ENCODE measurements at places on chromosomes 16 and 17.

DNA sequence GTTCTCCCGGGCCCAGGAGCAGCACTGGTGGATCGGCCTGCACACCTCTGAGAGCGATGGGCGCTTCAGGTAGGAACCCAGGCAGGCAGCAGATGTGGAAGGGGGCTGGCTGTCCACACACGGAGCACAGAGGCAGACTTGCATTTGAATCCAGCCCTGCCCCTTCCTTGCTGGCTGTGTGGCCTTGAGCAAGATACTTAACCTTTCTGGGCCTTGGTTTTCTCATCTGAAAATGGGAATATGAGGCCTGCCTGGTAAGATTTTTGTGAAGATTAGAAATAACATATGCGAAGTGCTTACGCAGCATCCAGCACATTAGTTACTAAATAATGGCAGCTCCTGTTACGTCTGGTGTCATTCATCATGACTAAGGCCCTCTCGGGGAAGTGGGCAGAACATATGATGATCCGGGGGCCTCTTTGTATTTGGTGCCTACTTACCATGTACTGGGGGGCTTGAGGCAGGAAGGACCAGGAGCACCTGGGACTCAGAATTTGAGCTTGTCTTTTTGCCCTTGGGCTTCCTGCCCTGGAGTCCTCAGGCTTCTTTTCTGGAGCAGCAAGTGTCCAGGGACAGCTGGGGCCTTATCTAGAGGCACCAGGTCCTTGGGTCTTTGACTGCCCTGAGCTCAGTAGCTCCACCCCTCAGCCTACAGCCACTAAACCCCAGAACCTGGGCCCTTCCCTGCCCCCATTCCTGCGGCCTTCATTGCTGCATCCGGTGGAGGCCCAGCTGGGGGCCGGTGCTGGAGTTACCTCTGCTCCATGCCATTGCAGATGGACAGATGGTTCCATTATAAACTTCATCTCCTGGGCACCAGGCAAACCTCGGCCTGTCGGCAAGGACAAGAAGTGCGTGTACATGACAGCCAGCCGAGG is 53.8 kb downstream of the MRC2 start:
- no peak for DNase-seq

DNA sequence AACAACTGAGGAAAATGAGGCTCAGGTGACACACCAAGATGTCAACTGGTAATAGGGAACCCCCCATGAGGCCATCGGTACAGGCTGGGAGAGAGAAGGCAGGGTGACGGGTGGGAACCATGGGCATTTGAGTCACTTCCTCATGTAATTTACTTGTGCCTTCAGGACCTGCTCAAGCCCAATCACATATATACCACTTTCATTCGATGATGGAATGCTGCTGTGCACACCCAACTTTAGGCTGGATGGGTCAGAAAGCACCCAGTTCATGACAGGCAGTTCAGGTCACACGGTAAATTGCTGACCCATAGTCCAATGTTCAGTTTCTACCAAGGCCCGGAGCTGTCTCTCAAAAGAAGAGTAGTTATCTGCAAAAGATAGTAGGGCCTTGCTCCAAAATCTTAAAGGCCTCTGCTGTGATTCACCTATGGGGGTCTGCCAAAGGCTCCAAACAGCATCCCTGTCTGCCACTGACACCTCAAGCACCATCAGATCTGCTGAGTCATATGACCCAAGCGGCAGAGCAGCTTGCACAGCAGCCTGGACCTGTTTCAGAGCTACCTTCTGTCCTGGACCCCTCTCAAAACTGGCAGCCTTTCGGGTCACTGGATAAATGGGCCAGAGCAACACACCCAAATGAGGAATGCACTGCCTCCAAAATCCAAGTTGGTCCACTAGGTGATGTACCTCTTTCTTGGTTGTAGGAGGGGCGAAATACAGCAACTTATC is 24.7 kb downstream of the ZZEF1 start:
- DNase-seq, result no peak

DNA sequence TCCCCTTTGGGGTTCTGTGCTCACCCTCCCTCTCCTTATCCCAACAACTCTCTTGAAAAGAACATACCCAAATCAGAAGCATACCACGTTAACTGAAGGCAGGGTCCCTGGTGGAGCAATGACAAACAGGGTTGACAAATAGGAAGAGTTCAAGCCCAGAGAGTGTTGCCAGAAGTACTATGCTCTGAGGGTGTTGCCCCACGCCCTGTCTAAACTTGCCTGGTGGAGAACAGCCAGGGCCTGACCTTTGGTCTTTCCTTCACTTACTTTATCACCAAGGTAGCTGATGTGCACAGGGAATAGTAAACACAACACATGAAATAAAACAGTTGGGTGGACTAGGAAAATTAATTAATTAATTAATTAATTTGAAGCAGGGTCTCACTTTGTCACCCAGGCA is 23.3 kb downstream of the ZNF75A start:
- no peak for DNase-seq

- DNase-seq, result no peak
Measured at GRCh38 chr16:72066747-72067146, 3.7 kb downstream of the HPR start.

GRCh38 chr16:50210266-50211038 is 55.9 kb upstream of the ADCY7 start:
- peak; percentile 26 for DNase-seq

GRCh38 chr17:80691784-80692183 is 147.1 kb downstream of the RPTOR start:
- DNase-seq, result no peak

GRCh38 chr17:20935740-20936139 is 107.1 kb downstream of the USP22 start:
- DNase-seq, result no peak

- no peak for DNase-seq
Measured at GRCh38 chr17:72165192-72165866, 44.5 kb downstream of the SOX9 start.

DNA sequence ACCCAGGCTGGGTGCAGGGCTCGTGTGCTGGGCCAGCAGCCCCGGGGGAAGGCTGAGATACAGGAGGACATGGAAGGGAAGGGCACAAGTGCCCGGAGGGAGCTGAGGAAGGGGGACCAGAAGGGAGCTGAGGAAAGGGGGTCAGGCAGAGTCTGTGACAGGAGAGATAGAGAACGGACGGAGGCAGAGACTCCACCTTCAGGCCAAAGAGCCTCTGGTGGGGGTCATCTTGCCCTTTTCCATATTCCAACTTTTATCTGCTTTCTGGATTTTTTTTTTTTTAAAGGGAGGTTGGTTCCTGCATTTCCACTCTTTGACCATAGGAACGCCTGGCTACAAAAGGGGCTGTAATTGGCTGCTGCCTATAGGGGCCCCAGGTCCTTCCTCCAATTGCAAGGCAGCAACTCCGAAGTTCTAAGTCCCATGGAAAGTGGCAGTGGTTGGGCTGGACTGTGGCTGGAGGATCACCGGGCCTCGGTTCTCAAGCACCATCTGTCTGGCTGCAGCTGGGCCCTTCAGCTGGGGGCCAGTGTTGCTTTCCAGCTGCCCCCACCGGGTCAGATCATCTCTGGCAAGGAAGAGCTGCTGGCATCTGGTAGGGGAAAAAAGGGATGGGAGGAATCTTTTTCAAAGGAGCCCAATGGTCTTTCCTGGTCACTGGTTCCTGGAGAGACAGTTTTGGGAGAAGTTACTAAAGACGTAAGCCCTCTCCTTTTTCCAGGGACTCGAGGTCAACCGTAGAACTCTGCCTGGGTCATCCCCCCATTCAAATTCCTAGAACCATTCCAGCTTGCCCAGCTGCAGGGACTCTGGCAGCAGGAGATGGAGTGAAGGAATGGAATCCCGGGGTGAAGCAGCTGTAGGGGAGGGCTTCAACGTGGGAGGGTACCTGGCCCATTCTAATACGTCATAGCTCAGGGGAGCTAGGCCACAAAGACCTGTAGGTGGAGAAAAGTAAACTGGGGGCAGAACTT is 13.1 kb upstream of the MRPS23 start:
- DNase-seq, result no peak

DNA sequence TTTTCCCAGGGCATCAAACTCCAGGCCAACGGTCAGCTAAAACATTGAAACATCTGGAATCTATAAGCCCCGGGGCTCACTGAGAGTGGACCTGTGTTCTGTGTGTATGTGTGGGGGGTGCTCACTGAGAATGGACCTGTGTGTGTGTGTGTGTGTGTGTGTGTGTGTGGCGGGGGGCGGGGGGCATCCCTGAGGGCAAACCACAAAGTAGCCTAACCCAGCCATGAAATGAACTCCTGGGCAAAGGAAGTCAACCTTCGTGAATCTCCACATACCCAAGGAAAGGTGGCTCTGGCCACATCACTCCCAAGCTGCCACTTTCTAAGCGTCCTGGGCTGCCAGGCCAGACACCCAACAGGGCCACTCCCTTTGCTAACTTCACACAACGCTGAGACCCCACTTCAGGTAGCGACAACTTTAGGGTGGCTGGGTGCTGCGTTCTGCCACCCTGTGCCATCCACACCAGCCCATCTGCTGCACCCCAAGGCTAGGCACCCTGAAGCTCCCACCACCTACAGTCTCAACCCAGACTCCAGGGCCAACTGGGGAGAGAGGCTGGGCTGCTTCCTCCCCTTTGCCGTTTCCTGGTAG is 1.6 kb downstream of the MAFG start:
- DNase-seq, result no peak

GRCh38 chr17:34852614-34853013 is 108.6 kb downstream of the CCT6B start:
- no peak for DNase-seq

GRCh38 chr16:64116151-64116550 is 1005.7 kb downstream of the CDH11 start:
- no peak for DNase-seq

GRCh38 chr17:2025622-2026309 is 632 bp upstream of the RTN4RL1 start:
- DNase-seq, result no peak

DNA sequence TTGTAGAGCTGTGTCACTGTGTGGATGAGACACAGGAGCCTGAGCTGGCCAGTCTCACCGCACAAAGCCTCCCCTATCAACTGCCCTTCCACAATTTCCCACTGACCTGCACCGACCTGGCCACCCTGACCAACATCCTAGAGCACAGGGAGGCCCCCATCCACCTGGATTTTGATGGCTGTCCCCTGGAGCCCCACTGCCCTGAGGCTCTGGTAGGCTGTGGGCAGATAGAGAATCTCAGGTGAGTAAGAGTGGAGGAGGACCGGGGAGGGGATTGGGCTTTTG is 37.4 kb downstream of the NLRC5 start:
- DNase-seq, result no peak

Measured in stimulated activated CD4-positive, alpha-beta T cell treated with anti-CD3 and anti-CD28 coated beads, TNF-alpha, amount 100 ng/mL, for 4 hours (primary cell).